Stimulated activated CD8-positive, alpha-beta memory T cell treated with anti-CD3 and anti-CD28 coated beads, Interleukin-2, amount 100 ng/mL, for 48 hours (primary cell): ENCODE measurements at places on chromosomes 7 and 10.

- no peak for DNase-seq
Observed at GRCh38 chr7:49333180-49333881, 409.0 kb downstream of the CDC14C start.

DNA sequence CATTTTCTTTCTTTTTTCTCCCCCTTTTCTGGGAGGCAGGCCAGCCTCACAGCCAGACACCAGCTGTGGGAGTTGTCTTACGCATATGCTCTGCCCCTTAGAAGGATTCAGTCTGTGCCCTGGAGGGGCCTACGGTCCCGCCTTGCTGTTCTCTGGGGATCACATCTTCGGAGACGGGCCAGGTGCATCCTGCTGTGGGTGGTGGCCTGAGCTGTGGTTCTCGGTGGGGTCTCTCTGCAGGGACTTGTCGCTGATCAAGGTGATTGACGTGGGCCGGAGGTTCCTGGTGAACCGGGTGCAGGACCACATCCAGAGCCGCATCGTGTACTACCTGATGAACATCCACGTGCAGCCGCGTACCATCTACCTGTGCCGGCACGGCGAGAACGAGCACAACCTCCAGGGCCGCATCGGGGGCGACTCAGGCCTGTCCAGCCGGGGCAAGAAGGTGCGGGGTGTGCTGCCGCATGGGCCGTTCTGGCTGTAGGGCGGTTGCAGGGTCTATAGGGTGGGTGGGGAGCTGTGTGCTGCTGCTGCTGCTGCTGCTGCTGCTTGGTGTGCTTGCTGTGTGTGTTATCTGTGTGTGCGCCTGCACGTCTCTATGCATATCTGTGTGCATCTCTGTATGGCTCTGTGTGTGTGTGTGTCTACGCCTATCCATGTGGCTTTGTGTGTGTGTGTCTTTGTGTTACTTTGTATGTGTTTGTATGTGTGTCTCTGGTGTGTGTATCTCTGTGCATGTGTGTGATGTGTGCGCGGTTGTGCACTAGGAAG lies 17.9 kb downstream of the PFKFB3 start:
- no peak for DNase-seq

DNA sequence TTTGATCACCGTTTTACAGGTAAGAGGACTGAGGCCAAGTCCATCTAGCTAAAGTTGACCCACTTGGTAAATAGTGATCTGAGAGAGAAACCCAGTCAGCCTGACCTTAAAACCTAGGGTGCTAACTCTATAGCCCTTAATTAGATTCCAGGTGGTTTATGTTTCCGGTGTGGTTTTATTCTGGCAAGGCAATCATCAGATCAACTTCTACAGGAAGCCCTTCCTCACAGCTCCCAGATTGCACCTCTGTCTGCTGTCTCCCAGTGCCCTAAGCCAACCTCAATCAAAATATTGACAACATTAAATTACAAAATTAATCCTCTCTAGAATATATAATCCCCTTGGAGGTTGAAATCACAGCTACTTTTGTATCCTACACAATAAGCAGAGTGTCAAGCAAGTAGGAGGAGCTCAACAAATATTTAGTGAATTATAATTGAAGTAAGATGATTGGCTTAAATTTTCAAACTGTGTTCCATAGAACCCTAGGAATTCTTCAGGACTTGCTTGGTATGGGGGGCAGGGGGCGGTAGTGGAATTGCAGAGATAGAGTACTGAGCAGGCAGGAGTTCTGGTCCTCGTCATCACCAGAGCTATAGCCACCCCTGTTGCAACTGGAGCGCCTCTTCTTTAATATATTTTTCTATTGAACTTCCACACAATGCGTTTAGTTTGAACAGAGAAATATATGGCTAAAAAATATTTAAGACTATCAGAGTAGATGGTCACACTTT lies 692.8 kb upstream of the LRRN3 start:
- DNase-seq = no peak

GRCh38 chr10:63266391-63267316 lies 133.5 kb downstream of the NRBF2 start:
- no peak for DNase-seq

- DNase-seq = peak; percentile 29
Observed at GRCh38 chr7:157612664-157613561, 276.1 kb downstream of the DNAJB6 start.

GRCh38 chr7:107938456-107939250 lies 47.7 kb downstream of the DLD start:
- DNase-seq = no peak

DNA sequence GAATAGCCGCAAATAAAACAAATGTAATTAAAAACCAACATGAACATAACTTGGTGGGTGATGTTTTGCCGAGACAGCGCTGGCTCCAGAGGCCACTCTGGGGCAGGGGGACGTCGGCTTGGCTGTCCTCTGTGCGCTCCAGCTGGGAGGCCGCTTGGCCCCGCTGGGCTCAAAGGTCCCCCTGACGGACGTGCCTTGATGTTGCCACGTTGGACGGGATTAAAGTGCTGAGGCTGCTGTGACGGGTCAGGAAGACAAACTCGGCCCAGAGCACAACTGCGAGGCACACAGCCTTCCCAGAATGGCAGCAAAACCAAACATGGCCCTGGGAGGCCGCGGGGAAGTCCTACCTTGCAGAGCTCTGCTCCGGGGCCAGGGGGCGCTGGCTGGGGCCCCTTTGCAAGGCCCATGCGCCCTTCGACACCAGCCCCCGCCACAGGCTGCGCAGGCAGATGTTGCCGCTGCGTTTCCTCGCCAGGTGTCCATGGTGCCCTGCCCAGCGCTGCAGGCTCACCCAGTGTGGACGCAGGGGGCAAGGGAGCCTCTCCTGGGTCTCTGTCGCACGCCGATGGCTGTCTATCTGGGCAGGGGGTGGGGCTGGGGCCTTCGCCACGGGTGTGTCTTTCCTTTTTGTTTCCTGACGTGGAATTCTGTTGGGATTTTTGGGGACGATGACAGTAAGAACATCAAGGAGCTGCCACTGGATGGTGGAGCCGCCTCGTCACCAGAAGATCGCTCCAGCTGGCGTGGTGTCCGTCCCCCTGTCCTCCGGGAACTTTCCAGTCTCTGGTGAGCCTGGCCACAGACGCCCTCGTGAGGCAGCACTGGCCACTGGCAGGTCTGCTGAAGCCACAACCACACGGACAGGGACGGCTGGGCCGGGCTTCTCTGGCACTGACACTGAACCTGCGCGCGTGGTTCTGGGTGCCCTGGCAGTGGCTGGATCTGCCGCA lies 99.6 kb upstream of the DIP2C start:
- DNase-seq = no peak

GRCh38 chr10:77773631-77774426 lies 136.2 kb upstream of the KCNMA1 start:
- no peak for DNase-seq

DNA sequence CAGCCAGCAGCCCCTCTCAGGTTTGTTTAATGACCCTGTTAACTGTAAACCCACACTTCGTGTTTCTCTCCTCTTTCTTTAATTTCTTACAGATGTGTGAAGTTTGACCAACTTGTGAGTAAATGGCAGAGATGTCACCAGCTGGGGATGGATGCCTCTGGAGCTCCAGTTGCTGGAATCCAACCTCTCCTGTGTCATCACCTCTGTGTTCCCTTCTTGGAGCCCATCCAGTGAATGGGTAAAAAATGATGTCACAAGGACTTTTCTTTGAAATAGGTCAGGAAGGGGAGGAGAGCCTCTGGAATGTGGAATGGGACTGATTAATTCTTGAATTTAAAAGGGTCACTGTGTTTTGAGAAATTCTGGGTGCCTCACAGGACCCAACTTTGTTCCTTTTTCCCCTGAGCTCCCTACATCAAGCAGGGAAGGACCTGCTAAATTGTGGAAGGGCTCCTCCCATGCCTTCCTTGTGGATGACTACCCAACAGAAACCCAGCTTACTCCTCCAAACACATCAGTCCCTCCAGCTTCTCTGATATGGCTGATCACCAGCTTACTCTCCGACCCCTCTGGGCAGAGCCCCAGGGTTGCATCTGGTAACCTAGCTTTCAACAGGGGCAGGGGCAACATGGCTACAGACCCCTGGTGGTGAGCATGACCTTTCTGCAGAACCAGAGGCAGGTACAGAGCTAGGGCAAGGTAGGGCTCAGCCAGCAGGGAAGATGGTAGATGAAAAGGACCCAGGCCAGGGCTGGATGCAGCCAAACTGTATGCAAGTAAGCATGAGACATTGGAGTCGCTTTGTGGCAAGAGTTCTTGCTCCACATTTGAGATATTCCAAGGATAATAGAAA lies 67.5 kb downstream of the STRA8 start:
- no peak for DNase-seq

DNA sequence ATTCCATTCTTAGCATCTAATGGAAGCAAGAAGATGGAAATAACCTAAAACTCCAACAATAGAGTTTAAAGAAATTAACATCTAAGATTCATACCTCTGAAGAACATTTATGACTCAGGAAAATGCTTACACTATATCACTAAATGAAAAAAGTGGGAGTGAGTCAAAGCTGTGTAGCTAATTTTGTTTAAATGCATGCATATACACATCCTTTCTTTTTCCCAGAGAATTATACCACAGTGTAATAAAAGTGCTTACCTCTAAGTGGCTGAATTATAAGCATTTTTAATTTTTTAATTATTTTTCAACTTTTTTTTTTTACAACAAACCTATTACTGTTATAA lies 44.3 kb downstream of the CCDC71L start:
- no peak for DNase-seq

DNA sequence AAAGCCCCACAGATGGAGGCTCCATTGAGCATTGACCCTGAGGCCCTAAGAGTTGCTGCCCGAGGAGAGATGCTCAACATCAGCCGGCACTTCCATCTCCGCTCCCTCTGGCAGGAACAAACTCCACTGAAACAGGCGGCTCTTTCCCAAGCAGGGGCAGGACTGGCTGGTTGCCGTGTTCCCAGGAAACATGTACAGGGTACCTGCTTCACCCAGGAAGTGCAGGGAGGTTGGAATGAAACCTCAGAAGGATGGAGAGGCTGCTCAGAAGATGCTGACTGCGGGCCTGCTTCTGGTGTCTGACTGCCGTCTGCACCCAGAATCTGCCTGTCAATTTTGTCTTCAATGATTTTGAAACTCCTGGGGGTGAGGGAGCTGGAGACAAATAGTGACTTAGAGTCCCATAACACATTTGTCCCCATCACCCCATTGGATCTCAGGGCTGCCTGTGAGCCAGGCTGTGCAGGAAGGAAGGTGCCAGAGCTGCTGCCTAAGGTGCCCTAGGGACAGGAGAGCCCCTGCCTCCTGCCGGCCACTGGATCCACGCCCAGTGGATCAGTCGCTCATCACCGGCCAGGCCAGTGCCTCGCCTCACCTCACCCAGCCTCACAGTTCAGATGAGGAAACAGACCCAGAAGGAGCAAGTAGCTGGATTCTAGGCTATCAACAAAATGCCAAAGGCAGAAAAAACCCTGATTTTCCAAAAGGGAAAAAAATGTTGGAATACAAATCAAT lies 237.3 kb downstream of the PTPRN2 start:
- DNase-seq = no peak

GRCh38 chr7:95263785-95264362 lies 60.5 kb downstream of the PON1 start:
- no peak for DNase-seq

DNA sequence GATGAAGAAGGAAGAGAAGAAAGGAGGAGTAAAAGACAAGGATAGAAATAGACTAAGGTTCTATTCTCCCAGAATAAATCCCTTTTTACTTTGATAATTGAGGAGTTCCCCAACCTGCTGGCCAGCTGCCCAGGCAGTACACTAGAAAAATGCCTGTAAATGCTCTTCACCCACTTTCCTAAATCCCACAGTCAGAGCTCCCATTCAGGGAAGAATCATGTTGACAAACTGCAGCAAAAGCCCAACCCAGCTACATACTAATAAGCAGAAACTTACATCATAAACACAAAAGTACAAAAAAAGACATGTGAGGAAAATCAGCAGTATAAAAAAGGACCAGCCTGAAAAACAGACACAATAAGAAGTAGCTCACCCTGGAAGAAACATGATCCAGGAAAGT lies 15.8 kb upstream of the KDM7A start:
- DNase-seq = no peak

DNA sequence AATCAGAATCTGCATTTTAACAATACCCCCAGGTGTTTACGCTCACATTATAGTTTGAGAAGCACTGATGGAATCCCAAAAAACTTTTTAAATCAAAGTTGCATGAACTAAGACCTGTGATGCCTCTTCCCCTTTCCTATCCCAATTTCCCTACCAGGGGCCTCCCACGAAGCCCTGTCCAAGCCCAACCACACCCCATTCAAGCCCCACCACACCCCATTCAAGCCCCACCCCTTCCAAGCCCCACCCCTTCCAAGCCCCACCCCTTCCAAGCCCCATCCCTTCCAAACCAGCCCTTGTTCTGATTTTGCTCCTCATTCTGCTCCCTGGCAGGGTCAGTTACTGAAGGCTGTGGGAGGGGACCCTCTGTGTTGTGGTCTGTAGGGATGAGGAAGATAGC lies 9.8 kb upstream of the AQP1 start:
- no peak for DNase-seq

DNA sequence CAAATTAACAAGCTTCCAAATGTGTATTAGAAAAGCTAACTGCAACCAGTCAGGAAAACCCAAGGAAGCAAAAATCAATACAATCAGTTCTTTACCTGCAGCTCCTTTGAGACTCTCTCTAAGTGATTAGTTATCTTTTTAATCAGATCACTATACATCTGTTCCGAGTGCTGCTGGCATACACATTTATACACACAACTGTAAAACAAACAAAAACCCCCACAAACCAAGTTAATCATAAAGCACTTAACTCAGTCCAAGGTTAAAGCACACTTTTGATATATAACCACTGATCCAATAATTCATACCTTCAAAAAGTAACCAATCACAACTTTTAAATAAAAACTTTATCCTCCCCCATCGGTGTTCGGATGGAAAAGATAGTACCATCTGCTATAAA lies 25.6 kb downstream of the CACUL1 start:
- no peak for DNase-seq

GRCh38 chr7:17129218-17129617 lies 169.2 kb upstream of the AHR start:
- no peak for DNase-seq

- no peak for DNase-seq
Observed at GRCh38 chr7:50818324-50818723, 35.6 kb upstream of the GRB10 start.

GRCh38 chr7:42095791-42096190 lies 141.2 kb downstream of the GLI3 start:
- no peak for DNase-seq

DNA sequence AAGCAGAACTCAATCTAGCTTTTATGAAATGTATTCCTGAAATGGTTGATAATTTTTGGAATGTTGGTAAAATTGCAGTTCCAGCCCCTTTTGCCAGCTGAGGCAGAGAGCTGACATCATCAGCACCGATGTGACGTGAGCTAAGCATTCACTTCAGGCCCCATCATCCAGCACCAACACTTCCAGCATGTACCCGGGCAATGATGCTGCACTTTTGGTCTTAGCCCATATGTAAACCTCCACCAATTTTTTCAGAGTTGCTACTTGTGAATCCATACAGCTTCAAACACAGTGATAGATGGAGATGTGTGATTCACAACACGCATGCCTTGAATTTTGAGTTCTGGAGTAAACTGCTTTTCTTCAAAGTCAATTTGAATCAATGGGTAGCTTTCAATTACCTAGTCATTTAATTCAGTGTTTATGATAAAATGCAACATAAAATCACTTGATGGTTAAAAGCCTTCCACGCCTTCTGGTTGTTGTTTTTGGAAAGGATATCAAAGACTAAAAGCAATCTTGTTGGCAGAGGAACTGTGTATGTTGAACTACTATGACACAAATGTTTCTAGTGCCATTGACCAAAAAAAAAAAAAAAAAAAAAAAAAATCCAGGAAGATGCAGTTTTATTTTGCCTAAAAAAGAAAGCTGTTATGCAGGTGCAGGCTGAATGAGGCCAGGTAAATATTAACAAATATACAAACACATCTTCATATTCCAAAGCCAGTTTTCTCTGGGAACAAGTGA lies 73.9 kb downstream of the NRP1 start:
- DNase-seq = no peak

GRCh38 chr10:86712317-86712707 lies 44.0 kb downstream of the LDB3 start:
- DNase-seq = no peak
